ENCODE measurements at places on chromosomes 2 and 18.

DNA sequence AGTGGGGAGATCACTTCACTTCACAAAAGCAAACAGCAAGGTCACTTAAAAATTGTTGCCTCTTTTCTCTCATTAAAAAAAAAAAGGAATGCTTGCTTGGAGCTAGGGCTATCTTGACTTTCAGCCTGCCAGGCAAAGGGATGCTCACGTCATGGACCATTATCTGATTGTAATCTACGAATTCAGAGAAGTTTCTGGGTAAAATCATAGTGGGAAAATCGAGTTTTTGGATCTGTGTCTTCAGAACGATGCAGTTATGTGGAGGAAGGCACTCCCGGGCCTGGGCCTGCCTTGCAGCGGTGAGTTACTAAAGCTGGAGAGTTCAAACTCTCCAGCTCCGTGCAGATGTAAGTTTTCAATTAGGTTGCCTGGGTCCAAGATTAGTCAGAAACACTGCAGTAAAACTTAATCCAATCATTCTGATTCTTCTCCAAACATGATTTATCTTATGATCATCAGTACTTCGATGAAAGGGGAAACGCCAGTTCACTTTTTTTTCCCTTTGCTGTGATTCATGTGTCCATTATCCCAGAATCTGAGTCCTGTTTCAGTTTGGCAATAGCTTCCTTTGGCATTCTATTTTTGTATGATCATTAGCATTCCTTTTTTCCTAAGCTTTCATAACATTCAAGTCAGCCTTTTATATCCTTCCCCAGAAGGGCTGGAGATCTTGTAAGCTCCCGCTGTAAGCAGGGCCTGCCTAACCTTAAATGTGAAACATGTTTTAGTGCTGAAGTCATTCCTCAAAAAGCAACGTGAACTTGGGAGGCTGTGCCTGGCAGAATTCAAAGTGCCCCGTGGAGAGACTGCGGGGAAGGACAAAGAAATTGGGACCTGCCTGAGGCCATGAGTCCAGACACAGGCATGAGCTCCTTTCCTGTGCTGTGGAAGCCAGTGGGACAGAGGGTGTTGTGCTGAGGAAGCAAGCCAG, 119.3 kb upstream of the TWIST2 start:
- DNase-seq = peak; percentile 82

DNA sequence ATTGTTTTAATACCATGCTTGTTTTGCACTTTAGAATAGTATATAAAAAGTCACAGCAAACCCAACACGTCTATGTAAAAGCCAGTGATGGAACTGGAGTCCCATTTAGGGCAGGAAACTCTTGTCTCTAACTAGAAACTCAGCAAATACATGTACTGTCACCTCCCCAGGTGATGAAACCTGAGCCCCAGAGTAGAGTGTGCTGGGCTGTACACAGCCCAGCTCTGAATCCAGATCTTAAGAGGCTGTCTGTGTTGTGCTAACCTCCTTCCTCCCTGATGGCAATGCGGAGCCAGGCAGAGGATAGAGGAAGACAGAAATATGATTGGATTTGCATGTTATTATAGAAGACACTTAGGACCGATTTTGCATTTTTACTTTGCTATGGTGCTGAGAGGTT, 317.5 kb upstream of the TRIB2 start:
- no peak for DNase-seq

- DNase-seq = no peak
Measured at GRCh38 chr18:48460929-48461583, 51.9 kb upstream of the ZBTB7C start.

DNA sequence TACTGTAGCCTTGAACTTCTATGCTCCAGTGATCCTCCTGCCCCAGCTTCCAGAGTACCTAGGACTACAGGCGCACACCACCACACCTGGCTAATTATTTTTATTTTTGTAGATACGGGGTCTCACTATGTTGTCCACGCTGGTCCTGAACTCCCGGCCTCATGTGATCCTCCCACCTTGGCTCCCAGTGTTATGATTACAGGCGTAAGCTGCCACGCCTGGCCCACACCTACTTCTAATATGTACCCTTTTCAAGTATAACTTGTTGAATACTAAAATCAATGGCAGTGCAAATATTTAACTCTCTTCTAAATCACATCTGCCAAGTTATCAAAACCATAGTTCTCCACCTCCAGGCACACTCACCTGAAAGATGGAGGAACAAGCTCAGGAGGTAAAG, 58.7 kb downstream of the ITSN2 start:
- no peak for DNase-seq

- DNase-seq = no peak
Measured at GRCh38 chr18:27540111-27540510, 355.0 kb upstream of the CHST9 start.

DNA sequence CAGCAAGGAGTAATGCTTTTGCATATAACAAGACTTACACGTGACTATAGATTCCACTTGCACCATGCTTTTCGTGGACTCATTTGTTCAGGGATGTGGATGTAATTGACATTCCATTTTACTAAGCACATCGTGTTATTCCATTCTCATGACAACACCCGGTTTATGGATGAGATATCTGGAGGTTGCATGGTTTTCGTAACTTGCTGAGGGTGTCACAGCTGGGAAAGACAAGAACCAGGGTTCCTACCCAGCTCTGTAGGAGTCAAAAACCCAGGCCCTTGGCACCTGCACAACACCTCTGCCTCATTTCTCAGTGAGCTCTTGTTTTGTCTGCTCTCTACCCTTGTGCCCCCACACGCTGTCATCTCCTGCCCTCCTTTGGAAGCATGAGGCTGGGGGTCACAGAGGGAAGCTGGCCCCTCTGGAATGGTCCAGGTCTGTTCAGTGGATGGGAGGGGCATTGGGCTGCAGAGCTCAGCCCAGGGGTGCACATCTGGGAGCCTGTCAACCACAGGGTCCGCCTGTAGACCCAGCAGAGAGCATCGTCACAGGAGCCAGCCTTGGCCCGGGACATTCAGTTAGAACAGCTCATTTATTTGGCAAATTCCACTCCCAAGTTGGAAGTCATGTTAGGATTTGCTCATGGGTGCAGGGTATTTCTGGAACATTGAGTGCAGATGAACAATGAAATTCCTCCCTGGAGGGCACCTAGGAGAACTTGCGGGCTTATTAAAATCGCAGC, 120.1 kb upstream of the TWIST2 start:
- peak; percentile 81 for DNase-seq

DNA sequence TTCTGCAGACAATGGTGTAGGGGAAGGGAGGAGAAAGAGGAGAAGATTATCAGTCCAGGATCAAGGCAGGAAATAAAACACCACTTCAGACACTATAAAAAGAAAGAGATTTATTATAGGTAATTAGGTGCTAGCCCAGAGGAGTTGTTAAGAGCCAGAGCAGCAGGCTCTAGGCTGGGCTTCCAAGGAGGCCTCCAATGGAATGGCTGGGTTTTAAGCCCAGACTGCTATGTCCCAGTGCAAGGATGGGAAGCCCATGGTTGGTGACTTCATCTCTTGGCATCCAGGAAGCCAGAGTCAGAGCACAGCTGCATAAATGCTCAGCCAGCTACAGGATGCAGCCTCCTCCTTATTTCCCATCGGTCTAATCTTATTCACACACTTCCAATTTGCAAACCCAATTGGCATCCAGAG, 95.6 kb downstream of the LAMA3 start:
- peak; percentile 89 for DNase-seq

- DNase-seq = no peak
Measured at GRCh38 chr2:29042561-29043075, 31.7 kb downstream of the PCARE start.

- no peak for DNase-seq
Measured at GRCh38 chr18:65081786-65082185, 669.0 kb upstream of the CDH7 start.

DNA sequence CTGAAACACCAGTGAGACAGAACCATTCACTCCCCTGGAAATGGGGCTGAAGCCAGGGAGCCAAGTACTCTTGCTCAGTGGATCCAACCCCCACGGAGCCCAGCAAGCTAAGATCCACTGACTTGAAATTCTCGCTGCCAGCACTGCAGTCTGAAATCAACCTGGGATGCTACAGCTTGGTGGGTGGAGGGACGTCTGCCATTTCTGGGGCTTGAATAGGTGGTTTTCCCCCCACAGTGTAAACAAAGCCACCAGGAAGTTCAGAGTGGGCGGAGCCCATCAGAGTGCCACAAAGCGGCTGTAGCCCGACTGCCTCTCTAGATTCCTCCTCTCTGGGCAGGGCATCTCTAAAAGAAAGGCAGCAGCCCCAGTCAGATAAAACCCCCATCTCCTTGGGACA, 292.8 kb downstream of the LNPK start:
- no peak for DNase-seq

DNA sequence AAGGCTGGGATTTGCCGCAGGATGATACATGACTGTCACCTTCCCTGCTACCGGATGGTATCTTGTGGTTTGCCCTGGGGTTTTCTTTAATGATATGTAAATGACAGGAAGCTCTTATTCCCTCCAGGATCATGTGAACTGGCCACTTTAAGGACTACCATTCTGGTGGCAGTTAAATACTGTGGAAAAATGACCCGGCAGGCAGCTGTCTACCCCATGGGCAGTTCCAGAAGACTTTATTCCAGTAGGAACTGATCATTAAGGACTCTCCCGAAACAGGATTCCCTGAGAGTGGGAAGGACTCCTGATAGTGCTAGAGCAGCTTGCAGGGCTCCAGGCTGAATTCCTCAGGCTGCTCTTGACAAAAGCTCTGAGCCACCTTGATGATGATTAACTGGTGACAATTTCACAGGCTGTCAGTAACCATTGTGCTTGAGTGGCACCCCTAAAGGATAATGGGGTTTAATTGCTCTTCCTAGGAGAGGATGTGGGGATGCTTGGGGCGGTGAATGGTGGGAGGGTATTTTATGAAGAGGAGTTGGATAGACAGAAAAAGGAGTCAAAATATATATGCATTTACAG, 212.0 kb downstream of the CPS1 start:
- no peak for DNase-seq

Measured in AG20443 (cell line).